Naive thymus-derived CD8-positive, alpha-beta T cell (primary cell): ENCODE measurements at places on chromosomes 4 and X. TPM values are rescaled to one million over a fixed set of nuclear protein-coding genes. Genes with fewer than 3 reads are reported as not detected.

BTK gene
- total RNA-seq = 5.3 TPM

DNA sequence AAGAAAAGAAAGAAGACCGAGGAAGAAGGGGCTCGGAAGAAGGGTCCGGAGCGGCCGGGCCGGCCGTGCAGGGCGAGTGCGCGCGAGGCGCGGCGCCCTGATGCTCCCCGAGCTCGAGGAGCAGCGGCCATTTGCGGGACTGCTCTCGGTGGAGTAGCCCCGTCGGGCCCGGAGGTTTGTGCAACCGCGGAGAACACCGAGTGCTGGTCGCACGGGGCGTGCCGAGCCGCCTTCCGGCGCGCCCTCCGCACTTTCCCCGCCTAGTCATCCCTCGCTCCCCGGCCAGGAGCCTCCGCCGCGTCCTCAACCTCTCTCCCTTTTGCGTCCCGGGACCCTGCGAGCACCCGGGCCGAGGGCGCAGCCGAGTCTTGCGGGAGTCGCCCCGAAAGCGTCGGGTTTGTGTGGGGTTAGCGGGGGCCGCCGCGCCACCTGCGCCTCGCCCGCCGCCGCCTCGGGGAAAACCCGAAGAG is 127.4 kb downstream of the LAS1L start:
- DNase-seq = no peak

DNA sequence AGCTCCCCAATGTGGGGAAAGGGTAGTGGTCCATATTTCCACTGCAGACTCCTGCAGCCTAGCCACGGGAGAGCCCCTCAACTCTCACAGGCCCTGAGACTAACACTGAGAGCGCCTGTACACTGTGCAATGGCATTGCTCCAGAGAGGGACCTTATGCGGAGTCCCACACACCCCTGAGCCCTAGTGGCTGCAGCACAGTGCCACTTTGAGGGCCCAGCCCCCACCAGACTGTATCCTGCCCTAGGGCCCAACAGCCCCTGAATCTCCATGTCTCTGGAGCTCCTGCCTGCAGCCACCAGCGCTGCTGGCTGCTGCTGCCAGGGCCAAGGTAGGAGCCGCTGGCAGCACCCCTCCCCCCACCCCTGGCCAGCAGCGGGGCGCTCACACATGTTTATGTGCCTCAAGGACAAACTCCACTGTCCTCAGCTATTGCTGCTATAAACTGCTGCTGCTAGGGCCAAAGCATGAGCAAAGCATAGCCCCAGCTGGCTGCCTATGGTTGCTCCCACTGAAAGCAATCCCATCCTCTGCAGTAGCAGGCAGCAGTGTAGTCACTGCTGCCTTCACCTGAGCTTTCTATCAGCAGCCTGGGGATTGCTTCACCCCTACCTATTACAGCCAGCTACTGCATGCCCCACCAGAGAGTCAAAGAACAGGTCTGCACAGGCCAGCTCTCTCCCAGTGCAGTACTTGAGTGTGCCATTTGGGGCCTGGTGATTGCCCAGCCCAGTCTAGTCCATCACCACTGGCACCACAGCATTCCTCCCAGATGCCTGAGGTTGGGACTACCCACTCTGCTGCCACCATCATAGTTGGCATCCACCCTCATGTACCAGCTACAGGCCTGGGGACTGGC is 24.3 kb downstream of the TMEM154 start:
- DNase-seq = no peak

GYG2 gene
- not detected for total RNA-seq

CXCL11 gene
- total RNA-seq = not detected
